ENCODE measurements at places on chromosomes 2 and 18.

DNA sequence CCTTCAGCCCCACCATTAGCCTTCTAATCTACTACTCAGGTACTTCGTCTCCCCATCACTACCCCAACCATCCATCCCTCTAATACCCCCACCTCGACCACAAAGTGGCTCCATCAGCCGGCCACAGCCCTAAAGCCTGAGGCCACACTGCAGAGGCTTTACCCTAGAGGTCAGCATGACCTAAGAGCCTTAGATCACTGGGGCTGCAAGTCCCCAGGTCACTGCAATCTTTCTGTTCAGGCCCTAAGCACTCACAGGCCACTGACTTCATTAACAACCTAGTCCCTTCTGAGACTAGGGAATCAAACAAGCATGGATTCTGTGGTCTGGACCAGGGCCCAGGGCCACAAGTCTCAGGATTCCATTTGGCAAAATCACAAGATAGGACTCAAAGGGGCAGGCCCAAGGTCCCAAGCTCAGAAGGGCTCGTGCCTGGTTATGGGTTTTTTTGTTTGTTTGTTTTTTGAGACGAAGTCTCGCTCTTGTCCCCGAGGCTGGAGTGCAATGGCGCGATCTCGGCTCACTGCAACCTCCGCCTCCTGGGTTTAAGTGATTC lies 37.0 kb upstream of the PKDCC start:
- no peak for DNase-seq

GRCh38 chr2:134201533-134201932 lies 52.3 kb upstream of the MGAT5 start:
- DNase-seq, result no peak

- no peak for DNase-seq
These were observed 225.5 kb upstream of the KLHL14 start for GRCh38 chr18:32998285-32998684.

DNA sequence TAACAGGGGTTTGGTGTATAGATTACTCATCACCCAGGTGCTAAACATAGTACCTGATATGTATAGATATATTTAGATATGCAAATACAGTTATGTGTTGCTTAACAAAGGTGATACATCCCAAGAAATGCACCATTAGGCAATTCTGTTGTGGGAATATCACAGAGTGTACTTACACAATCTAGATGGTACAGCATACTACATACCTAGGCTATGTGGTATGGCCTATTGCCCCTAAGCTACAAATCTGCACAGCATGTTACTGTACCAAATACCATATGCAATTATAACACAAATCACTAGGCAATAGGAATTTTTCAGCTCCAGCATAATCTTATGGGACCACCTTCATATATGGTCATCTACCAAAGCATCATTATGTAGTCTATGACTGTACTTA lies 43.5 kb upstream of the NPAS2 start:
- DNase-seq, result no peak

- DNase-seq, result no peak
These were observed 111.4 kb downstream of the SPP2 start for GRCh38 chr2:234161932-234162331.

- DNase-seq, result no peak
These were observed 111.3 kb downstream of the CMPK2 start for GRCh38 chr2:6754419-6754818.

- no peak for DNase-seq
These were observed 15.6 kb upstream of the CYTIP start for GRCh38 chr2:157459486-157459885.

DNA sequence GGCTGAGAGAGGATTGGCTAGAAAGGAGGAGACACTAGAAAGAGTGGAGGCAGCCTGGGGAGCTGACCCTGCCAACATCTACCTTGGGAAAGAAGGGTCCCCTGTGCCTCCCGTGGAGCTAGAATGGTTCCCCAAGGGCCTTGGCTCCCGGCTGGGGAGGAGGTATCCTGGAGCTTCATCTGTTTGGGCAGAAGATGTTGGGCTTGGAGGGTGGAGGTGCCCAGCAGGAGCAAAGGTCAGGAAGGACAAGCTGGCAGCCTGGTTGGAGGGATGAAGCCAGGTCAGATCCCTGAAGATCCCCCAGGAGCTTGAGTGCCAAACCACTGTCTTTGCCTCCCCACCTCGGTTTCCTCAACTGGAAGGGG lies 2.9 kb downstream of the ATP6V1B1 start:
- DNase-seq, result no peak

DNA sequence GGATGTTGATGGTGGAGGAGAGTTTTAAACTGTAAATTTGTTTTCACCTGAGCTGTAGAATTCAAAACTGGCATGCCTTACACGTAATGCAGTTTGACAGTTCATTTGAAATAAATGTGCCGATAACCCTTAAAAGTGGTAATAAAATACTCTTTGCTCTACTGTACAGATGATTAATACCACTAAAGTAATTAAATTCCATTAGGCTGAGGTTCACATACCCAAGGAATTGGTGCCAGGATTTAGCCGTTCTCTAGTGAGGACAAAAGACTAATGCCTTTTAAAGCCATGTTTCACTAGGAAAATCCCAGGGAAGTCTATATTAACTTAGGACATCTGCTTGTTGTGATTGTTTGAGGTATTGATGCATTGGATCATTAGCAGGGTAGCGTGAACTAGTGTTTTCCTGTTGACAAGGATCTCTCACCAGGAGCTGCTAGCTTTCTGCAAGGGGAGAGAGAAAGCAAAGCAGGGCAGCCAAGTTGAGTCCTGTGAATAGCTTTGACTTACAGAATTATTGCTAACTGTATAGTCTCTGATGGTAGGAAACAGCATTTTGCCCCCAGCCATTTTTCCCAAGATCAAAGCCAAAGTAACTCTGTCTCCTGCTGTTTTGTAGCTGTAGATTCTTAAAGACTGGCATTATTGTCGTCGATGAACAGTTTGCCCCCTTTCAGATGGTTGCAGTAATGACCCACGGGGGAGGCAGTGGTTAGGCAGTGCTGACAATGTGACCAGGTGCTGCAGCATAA lies 280.9 kb upstream of the FANCL start:
- DNase-seq, result no peak

- no peak for DNase-seq
These were observed 5.4 kb upstream of the BOD1L2 start for GRCh38 chr18:57141208-57142129.

DNA sequence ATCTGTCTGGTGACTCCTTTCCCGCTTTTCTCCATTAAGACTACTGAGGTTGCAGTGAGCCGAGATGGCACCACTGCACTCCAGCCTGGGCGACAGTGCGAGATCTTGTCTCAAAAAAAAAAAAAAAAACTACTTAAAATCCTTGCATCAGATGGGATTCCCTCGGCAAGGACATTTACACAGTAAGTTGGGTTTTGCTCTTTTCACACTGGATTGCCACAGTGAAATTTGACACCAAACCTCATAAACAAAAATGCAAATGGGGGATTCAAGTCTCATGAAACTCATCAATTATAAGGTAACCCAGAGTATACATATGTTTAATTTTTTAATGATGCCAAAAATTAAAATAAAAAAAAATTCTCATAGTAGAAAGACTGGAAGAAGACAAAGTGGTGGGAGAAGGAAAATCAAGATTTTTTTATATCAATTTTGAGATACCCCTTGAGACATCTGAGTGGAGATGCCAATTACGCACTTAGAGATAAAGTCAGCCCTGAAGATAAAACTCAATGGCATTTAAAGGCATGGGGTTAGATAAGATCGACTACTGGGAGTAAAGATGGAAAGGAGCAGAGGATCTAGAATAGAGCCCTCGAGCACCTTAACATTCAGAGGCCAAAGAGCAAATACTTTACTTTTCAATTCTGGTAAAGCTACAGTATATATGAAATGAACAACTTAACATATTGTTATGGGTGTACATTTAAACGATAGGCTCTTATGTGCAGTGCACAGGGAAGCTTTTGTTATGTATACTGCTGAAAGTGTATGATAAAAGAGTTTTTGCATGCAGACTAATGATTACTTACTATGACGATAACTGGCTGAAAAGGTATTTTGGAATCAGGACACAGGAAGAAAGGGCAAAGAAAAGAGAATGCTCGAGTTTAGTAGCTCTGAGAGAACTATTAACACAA lies 37.6 kb downstream of the CHMP3 start:
- DNase-seq, result no peak

- no peak for DNase-seq
These were observed 1094.7 kb downstream of the BCL11A start for GRCh38 chr2:59458800-59459199.

- no peak for DNase-seq
These were observed 6.5 kb upstream of the KCNG2 start for GRCh38 chr18:79790996-79791972.

- no peak for DNase-seq
These were observed 95.4 kb downstream of the RTN4 start for GRCh38 chr2:54954705-54955357.

- no peak for DNase-seq
These were observed 264.1 kb upstream of the MEIS1 start for GRCh38 chr2:66170744-66171330.

DNA sequence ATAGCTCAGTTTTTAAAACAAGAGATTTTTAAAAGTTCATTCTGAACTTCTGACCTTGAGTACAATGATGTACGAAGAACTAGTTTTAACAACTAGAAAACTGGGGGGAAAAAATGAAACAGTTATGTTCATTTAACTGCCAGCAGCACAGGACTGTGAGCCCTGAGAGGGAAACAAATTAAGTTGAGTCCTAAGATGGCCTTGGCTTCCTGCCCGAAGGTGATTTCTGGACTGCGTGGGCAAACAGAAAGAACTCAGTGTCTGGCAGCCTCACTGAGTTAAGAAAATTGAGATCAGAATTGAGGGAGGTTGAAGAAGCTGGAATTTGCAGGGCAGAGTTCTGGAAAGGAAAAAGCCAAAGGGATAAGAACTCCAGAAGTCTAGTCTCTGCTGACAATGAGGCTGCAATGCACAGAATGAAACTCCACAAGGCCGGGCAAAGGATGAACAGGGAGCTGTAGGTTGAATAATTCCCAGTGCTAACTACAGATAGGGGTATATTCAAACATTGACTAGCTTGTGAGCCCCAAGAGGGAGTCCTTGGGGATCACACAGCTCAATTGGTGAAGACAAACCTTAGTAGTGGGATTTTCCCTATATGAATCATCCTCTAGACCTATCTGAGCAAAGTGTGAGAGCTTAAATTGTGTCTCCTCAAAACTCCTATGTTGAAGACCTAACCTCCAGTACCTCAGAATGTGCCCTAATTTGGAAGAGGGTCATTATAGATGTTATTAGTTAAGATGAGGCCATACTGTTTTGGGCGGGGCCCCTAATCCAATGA lies 13.1 kb upstream of the CRACDL start:
- DNase-seq, result no peak

- DNase-seq, result peak; percentile 51
These were observed 82.1 kb downstream of the BIN1 start for GRCh38 chr2:127024769-127025358.

DNA sequence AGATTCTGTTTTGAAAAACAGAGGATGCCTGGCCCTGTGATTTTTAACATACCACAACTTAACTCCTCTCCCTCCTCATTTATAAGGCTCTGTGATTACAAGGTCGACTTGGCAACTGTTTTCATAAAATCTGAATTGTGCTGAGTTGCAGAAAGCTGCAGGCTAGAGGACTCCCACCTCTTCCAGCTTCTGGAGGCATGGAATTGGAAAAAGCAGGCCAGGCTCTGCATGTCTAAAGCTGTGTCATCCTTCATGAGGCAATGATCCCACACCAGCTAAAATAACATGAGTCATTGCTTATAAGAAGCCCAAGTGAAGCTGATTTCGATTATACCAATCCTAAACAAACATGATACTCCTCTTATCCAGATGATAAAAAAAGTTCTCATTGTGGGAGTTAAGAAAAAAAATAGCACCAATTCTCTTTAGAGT lies 11.7 kb downstream of the ARHGAP28 start:
- no peak for DNase-seq

- no peak for DNase-seq
These were observed 443.5 kb upstream of the SLC14A2 start for GRCh38 chr18:45171679-45172191.

DNA sequence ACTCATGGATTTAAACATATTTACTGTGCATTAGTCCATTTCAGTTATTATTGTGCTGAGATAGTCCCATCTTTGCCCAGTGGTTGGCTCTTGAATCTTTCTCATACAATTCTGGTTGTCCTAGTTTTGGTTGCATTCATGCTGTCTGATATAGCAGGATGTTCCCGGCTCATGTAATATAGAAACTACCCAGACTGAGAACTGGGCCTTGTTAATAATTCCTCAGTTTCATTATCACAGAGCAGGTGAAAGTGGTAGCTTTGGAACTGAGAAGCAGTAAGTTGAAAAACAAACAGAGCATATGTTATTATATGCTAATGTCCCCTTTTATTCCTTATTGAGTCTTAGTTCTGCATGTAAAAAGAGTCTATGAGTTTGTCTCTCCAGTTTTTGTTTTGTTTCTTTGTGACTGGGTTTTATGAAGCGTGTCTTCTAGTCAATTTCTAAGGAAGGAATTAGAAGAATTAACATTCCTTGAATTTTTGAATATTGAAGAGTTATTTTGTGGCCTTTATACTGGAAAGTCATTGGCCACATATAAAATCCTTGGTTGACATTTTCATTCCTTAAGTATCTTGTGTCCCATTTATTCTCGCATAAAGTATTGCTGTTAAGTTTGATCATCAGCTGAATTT lies 43.3 kb downstream of the EIF5B start:
- no peak for DNase-seq

GRCh38 chr2:199807966-199808365 lies 43.0 kb downstream of the FTCDNL1 start:
- DNase-seq, result no peak

Measured in H1 (cell line).